ENCODE measurements at places on chromosomes 7 and 10. TPM values are rescaled to one million over a fixed set of nuclear protein-coding genes. Genes with fewer than 3 reads are reported as not detected.

DNA sequence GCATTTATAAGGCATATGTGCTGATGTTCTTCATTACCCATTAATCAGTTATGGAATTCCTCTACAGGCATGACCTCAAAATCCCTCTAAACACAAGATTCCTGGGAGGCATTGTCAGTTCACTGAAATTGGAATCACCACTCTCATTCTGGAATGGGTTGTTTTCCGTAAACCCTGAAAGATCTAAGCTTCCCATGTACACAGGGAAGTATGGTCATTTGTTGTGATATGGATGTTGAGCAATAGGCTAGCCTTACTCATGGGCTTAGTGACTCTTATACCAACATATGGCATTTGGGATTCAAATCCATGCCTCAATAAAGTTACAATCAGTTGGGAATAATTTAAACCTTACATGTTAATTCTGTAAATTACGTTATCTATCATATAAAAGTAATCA is 258.0 kb downstream of the XPNPEP1 start:
- no peak for DNase-seq

GRCh38 chr7:137975221-137975620 is 26.7 kb downstream of the CREB3L2 start:
- no peak for DNase-seq

- DNase-seq, result no peak
These were observed 351.8 kb upstream of the FZD8 start for GRCh38 chr10:35993591-35994515.

CHAT gene
- not detected for total RNA-seq

GRCh38 chr10:89115876-89116627 is 91.1 kb downstream of the CH25H start:
- DNase-seq, result no peak

DNA sequence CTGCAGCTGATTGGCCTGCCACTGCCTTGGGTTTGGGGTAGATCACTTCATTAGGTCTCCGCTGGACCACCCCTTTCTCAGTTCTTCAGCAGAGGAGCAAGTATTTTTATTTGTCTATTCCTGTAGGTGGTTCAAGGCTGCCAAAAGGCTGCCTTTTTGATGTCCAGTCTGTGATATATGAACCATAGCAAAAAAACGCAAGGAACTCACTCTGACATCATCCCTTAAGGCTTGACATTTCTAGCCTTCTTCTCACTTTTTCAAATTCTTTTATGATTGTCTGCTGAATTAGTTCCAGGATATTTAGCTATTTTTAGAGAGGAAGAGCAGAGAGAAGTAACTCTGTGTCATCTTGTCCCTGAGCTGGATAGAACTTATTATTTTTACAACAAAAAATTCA is 269.2 kb downstream of the BAMBI start:
- no peak for DNase-seq

- no peak for DNase-seq
These were observed 228.2 kb downstream of the GFRA1 start for GRCh38 chr10:116044801-116045248.

DNA sequence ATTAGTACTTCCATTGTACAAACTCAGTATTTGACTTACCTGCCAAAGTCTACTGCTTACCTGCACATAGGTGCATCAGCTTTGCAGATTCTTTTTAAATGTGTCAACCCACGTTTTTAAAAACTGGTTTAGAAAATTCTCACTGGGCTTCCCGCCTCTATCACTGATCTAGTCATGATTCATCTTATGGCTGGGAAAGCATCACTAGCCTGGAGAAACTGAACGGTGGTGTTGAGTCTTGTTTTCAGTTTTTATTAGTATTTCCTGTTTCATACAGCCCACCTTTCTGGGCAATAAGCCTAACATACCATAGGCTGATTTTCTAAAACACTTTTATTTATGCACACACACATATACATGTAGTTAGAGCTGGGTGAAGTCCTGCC is 19.7 kb downstream of the DOCK1 start:
- DNase-seq, result no peak

GRCh38 chr7:79548727-79549126 is 95.3 kb upstream of the MAGI2 start:
- no peak for DNase-seq

XRCC2 gene
- total RNA-seq, result 9.5 TPM

FAM25A gene
- not detected for total RNA-seq

DNA sequence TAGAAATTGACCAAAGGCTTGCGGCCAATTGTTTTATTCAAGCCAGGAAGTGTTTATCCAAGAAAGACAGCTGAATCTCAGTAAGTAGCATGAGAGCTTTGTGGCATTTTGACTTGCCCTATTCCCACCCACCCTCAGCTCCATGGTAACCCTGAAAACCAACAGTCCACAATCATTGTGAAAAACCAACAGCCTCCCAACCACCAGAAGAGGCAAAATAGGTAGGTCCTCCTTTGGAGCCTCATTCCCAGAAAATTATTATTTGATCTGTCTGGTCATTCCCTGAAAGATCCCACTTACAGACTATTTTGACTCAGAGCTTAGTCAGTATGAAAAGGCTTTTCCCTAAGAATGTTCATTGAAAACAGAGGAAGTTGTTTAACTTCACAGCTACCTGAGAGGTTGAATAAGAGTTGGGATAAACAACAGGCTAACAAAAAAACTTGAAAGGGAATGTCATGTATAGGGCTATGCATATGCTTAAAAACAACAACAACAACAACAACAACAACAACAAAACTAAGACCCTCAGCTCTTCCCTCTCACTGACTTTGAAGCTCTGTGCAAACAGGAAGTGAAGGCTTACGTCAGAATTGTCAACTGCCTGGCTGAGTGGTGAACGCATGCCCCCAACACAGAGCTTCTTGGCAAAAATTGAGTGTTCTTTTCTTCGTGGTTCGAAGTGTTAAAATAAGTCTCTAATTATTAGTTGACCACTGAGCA is 11.2 kb downstream of the KPNA7 start:
- DNase-seq, result no peak

DNA sequence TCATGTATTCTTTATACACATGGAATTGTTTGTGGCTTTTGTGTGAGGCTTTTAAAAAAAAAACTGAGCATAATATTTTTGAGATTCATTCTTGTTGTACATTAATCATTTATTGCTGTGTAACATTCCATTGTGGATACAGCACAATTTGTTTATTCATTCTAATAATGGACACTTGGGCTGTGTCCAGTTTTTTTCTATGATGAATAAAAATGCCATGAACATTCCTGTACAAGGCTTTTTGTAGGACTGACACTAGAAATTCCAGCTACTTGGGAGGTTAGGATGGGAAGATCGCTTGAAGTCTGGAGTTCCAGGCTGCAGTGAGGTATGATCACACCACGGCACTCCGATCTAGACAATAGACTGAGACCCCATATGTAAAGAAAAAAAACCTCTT is 254.3 kb upstream of the CACNA2D1 start:
- no peak for DNase-seq

GRCh38 chr7:101608772-101609713 is 20.1 kb downstream of the MYL10 start:
- DNase-seq, result peak; percentile 73

DNA sequence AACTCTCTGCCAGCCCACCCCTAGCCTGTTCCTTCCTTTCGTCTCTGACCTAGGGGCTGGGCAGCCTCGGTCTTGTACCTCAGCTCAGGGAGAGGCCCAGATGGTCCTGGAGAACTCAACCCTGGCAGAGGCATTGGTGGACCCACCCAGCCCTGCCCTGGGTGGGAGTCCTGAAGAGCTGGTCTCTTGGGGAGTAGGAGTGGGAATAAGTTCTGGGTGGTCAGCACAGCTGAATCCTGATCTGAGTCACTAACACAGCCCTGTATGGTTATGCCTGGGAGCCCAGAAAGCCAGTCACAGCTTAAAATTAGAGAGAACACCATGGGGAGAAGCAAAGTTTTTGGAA is 84.0 kb downstream of the SORBS1 start:
- DNase-seq, result no peak

POMZP3 gene
- total RNA-seq, result 9.7 TPM

- DNase-seq, result no peak
These were observed 81.8 kb upstream of the CTTNBP2 start for GRCh38 chr7:117955046-117955445.

TRIM50 gene
- total RNA-seq, result not detected

GRCh38 chr10:17984056-17984455 is 32.3 kb downstream of the SLC39A12 start:
- DNase-seq, result no peak

GRCh38 chr7:141407893-141408292 is 143.3 kb upstream of the AGK start:
- no peak for DNase-seq

Measured in H7 (cell line).